ENCODE measurements at places on chromosomes 16 and 17.

- no peak for DNase-seq
These were observed 33.2 kb downstream of the GPRC5B start for GRCh38 chr16:19851476-19851875.

DNA sequence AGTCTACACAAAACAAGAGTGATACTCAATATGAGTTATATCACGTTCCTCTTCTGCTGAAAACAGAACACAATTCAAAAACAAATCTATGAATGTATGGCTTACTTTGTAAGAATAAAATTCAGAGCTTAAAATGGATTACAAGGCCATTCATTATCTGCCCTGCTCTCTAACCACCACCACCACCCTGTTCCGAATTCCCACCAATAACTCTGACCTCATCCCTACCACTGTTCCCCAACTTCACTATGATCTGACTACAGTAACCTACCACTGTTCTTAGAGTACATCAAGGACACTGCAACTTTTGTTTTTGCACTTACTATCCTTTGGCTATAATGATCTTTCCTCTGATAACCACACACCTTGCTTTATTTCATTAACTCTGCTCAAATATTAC lies 21.3 kb downstream of the FBXL20 start:
- DNase-seq: no peak

GRCh38 chr16:138049-138417 lies 440 bp downstream of the NPRL3 start:
- no peak for DNase-seq

DNA sequence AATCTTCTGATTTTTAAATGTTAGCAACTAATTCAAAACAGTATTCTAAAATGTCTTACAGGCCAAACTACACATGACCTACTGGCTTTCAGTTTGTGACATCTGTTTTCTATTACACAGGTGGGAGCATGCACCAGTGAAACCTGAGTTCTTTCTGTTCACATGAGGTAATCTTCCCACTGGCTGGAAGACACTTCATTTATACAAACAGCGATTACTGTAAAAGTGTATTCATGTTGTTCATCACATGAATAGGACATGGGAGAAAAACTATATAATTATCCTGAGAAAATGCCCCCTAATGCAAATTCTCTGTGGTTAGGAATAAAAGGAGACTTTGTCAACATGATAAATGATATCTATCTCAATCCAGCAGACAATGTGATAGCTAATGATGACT lies 11.1 kb upstream of the PIK3R5 start:
- no peak for DNase-seq

- no peak for DNase-seq
These were observed 50.3 kb upstream of the B4GALNT2 start for GRCh38 chr17:49082231-49082630.

DNA sequence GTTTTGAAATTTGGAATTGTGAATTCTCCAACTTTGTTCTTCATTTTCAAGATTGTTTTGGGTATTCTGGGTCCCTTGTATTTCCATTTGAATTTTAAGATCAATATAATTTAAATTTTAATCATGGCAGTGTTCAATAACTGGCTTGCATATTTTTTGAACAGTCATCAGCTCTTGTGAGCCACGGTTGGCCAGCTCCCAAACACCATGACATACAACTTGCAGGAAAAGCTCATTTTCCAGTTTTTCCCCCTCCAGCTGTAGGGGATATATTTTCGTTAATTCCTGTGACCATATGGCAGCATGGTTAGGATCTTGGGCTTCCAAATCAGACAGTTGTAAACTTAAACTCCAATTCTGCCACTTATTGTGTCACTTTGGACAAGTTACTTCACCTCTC lies 690.1 kb downstream of the WWOX start:
- no peak for DNase-seq

GRCh38 chr16:78252757-78253156 lies 153.3 kb downstream of the WWOX start:
- no peak for DNase-seq

DNA sequence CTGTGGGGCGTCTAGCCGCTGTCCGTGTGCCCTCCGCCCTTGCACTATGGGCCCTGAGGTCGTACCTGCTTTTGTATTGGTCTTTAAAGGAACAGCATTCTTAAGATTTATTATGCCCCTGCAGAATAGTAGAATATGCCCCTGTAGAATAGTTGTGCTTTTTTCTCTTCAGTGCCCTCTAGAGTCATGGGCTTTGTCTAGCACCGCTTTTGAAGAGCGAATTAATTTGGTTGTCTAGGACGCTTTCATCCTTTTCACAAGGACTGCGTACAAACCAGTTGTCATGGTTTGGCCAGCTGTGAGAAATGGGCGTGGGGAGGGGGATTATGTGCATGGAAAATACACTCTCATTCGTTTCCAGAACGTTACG lies 621 bp downstream of the CEP95 start:
- no peak for DNase-seq

GRCh38 chr17:30005709-30006320 lies 64.4 kb downstream of the EFCAB5 start:
- no peak for DNase-seq

DNA sequence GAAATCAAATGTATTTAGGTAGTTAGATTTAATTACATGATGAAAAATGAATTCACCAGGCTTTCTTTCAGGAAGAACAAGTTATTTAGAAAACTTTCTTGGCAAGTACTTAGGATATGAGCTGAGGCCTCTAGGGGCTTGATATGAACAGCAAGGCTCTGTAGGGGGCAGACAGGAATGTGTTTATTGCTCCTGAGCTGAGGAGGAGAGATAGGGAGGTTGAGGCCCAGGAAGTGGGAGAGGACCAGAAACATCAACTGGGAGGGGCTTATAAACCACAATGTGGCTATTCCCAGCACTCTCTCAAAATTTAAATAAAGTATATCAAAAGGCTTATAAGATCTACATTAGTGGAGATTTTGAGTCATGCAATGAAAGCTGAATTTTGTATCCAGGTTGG lies 154.0 kb upstream of the MAF start:
- DNase-seq: no peak

DNA sequence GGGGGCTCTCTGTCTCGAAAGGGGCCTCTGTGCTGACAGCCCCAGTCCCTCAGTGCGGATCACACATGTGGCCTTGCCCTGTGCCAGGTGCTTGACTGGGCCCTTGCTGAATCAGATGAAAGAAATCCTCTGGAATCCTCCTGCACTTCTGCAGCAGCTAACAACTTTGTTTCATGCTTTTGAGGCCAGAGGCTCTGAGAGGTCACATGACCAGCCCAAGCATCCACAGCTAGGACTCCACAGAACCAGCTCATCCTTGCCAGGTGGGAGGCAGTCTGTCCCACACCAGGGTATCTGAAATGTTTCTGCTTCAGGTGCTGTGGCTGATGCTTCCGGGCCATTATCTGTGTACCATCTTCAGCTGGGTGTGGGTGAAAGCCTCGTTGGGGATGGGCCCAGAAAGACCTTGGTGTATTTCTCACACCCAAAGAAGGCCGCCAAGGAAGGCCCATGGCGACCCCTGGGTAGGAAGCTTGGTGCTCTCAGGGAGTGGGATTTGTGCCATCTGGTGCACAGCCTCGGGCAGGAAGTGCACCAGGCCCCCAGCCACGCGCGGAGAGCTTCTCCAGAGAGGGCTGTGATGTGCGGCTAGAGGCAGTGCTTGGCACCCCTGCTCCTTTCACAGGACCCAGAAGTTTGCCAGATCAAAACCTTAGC lies 143.8 kb downstream of the CLEC16A start:
- no peak for DNase-seq

- no peak for DNase-seq
These were observed 477 bp downstream of the NTAN1 start for GRCh38 chr16:15055141-15056053.

- DNase-seq: no peak
These were observed 36.7 kb downstream of the SEC14L5 start for GRCh38 chr16:4994719-4995434.

- DNase-seq: no peak
These were observed 794 bp downstream of the SMG6 start for GRCh38 chr17:2302778-2303203.

GRCh38 chr16:16067127-16067526 lies 117.7 kb downstream of the ABCC1 start:
- no peak for DNase-seq

DNA sequence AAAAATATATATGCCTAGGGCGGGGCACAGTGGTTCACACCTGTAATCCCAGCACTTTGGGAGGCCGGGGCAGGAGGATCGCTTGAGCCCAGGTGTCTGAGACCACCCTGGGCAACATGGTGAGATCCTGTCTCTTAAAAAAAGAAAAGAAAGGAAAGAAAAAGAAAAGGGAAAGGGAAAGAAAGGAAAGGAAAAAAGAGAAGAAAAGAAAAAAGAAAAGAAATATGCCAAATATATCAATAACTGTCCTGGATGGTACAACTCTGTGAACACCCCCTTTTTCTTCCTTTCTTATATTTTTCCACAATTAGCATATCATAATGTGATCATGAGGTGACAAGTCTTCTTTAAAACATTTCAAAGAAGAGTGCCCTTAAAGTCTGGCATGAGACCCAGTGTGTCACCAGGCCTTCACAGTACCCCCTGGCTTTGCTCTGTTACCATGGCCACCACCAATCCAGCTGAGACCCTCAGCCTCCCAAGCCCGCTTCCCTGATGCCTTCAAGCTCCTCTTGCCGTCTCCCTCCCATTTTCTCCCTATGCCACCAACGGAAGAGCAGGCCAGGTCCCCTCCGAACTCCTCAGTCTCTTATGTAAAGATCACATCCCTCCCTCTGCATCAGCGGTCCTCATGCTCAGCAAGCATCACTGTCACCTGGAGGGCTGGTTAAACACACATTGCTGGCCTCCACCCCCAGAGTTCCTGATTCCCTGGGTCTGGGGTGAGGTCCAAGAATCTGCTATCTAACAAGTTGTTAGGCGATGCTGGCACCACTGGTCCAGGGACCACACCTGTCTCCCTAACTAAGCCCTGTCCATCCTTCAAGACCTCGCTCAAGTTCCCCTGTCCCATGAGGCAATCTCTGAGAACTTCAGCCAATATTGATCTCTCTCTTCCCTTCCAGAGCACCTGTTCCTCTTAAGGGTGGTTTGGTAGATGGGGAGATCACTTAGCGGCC lies 44.5 kb downstream of the CUEDC1 start:
- DNase-seq: no peak
